Stimulated activated CD8-positive, alpha-beta memory T cell treated with anti-CD3 and anti-CD28 coated beads, Interleukin-4, amount 100 ng/mL, for 48 hours (primary cell): ENCODE measurements at places on chromosomes 3 and 15.

DNA sequence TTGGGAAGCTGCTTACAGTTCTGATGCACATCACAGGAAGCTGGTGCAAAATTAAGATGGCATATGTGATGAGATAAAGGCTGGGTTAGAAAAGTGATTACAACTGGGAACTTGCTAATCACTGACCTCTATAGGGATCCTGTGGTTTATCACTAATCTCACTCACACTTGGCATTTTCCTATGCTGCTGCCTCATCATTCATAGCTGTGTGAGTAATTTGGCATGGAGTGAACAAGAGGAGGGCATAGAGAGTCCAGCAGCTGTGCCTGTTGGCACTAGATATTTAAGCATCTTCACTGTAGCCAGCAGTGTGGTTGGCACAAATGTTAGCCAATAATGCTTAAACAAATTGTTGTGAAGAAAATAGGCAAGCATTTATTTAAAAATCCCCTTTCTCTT lies 217.7 kb upstream of the CGNL1 start:
- DNase-seq = no peak

- no peak for DNase-seq
These were observed 555.5 kb upstream of the CFAP20DC start for GRCh38 chr3:59605318-59605717.

DNA sequence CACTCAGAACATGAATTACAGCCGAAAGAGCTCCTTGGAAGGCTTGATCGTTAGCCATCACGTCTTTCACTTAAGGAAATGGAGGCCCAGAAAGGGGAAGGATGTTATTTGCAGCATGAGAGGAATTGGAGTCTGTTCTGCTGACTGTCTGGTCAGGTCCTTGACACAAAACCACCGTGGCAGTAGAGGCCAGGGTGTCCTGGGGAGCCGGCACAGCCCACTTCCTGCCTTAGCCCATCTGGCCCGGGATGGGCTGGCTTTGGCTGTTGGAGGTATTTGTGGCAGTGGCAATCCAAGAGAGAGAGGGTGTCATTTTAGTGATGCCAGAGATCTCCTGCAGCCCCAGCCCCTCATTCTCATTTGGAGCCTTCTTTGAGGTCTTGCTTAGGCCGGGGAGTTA lies 37.4 kb downstream of the ST6GAL1 start:
- no peak for DNase-seq

GRCh38 chr15:77053709-77054108 lies 17.2 kb downstream of the TSPAN3 start:
- DNase-seq = no peak

DNA sequence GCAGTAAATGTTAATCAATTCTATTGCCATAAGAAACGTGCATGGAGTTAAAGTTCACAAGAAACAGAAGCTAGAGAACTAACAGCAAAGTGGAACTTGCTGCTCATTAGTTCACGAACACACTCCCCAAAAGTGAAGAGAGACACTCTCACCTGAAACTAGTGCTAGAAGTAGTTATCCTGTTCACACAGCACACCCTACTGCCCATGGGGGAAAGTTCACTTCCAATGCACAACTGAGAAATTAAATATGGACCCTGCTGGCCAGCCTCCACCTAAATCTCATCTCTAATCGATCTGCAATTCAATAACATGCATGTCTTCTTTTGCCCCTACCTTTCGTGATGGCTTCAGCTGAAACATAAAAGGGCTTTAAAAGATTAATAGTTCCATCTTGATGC lies 39.4 kb upstream of the FRMD4B start:
- no peak for DNase-seq
